ENCODE measurements at places on chromosomes 11 and 22.

- no peak for DNase-seq
Observed at GRCh38 chr22:19501897-19502447, 22.2 kb downstream of the CLDN5 start.

DNA sequence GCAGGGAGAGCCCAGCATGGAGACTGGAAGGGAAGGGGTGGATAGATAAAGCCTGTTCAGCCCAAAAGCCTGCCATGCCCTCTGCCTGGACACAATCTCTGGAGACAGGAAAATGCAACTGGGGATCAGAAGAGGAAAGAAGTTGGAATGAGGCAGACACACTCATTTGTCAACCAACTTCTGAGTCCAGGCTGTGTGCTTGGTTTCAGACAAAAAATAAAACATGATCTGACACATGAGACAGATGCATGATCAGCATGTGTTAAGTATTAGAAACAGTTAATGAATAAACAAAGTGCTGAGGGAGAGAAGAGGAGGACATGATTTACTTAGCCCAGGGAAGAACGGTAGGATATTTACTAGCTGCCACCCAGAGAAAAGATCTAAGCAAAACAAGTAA is 839 bp downstream of the LRRN4CL start:
- no peak for DNase-seq

- no peak for DNase-seq
Observed at GRCh38 chr11:8776209-8776608, 93.6 kb downstream of the RPL27A start.

GRCh38 chr22:37161443-37161842 is 11.7 kb upstream of the IL2RB start:
- peak; percentile 48 for DNase-seq

GRCh38 chr22:38086001-38086845 is 2.2 kb upstream of the SLC16A8 start:
- DNase-seq, result no peak

DNA sequence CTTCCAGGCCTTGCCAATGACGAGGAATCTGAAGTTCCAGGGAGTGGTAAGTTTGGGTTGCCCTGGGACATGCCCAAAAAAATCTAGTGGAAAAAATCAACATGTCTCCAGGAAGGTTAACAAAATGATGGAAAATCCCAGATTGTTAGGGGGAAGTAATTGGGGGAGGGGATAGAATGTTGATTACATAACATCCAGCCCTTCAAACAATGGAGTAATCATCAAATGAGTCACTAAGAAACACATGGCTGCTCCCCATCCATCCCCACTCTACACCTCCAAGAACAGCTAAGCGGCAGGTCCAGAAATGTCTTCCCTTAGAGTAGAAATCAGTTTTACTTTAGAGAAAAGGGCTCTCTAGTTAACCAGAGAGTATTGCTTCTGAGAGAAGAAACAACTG is 94.9 kb downstream of the ETS1 start:
- DNase-seq, result no peak

GRCh38 chr22:49961005-49961600 is 531 bp downstream of the PIM3 start:
- DNase-seq, result no peak

GRCh38 chr11:128365044-128365443 is 222.3 kb downstream of the ETS1 start:
- no peak for DNase-seq

GRCh38 chr11:86301742-86302091 is 323 bp upstream of the HIKESHI start:
- no peak for DNase-seq

- no peak for DNase-seq
Observed at GRCh38 chr22:25881210-25881755, 139.3 kb downstream of the MYO18B start.

DNA sequence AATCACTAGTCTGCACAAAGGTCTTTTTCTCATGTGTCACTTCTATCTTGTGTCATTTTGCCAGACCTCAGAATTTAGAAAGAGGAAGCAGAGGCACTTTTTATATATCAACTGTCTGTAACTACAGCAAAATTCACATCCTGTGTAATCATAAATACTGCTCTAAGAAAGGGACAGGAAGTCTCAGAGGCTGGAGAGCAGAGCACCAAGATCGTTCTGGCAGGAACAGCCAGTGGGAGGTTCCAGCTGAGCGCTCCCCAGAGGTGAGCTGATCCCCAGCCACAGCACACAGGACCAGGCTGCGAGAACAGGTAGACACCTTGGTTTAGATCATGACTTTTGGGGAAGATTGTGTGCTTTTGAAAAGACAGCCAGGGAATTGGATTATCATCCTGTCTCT is at the start of gene MS4A7:
Gene MS4A7, plus strand, starts transcription at position 179 of the 400 bp plus-strand sequence. CDS start 4,610 bp downstream, outside the sequence.
- no peak for DNase-seq

DNA sequence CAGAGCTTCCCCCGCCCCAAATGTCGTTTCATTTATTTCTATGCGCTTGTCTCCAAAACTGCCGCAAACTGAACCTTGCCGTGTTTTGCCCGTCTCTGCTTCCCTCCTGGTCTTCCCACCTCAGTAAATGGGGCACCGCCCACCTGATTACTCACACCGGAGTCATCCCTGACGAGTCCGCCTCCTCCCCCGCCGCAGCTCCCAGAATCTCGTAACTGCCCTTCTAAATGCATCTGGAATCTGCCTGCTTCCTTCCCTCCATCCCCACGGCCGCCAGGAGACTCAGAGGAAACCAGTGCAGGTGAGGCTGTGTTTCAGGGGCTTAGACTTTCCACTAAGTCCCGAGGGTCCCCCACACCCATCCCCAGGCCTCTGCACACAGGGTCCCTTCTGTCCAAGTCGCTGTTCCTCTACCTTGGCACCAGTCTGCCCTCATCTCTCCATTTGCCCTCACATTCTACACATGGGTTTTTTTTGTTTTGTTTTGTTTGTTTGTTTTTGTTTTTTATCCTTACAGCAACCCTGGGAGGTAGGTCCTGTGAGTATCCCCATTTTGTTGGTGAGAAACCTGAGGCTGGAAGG is 62.6 kb upstream of the PHF21B start:
- DNase-seq, result no peak

DNA sequence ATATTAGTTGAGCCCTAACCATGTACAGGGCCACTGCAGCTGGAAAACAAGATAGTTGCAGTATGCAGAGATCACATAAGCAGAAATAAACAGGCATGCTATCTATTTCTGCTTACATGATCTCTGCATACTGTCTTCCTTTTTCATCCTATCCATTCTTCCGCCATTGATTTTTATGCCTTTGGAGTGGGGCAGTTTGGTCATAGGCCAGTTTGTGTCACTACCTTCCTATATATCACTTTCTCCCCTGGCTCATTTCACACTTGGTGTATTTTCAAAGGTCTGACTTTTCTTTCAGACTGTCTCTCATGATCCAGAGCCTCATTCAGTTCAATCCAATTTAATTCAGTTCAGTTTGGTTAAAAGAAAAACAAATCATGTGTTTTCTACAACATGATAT is 829.6 kb downstream of the KCNA4 start:
- no peak for DNase-seq

DNA sequence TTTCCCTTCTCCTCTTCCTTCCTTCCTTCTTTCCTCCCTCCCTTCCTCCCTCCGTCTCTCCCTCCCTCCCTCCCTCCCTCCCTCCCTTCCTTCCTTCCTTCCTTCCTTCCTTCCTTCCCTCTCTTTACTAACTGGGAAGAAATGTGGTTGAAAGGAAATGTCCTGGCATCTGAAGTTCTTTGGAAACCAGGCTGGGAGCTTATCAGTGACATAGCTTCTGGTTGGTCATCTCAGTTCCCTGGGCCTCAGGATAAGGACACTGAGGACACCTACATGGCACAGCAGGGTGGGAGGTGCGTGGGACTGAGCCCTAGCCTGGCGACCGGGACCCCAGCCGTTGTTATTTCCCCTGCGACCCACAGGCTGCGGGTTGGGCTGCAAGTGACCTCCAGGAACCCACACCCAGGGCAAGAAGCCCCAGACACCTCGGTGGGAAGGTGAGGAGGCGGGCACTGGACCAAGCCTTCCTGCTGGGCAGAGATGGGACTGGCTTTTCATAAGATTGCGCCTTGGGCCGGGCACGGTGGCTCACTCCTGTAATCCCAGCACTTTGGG is 1486.5 kb downstream of the TBC1D22A start:
- DNase-seq, result no peak

DNA sequence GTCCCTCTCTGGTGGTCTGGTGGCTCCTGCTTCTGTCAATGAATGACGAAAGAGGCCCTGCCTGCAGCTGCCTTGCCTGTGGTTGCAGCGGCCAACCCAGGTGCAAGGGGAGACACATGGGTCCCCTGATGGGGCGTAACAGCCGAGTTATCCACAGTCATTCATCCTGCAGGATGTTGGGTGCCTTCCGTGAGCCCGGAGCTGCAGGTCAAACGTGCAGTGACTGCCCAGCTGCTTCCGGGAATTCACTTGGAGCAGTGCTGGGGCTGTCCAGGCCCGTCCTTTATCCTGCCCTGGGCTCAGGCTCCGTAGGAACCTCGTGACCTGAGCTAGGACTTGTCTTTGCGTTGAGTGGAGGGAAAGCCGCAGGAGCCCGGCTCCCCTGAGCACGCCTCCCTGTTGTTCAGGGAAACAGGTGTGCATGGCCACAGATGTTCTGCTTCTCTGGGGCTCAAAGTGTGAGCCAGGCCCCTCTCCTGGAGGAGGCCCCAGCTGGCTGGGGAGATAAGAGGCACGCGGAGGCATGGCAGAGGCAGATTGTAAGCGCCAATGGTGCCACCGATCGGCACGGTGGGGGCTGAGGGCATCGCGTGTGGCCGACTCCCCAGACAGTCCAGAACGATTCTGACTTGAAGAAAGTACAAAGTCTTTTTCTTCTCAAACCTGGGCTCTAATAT is 635.4 kb downstream of the BRD1 start:
- no peak for DNase-seq

GRCh38 chr11:35579557-35580396 is 38.5 kb upstream of the FJX1 start:
- DNase-seq, result no peak

DNA sequence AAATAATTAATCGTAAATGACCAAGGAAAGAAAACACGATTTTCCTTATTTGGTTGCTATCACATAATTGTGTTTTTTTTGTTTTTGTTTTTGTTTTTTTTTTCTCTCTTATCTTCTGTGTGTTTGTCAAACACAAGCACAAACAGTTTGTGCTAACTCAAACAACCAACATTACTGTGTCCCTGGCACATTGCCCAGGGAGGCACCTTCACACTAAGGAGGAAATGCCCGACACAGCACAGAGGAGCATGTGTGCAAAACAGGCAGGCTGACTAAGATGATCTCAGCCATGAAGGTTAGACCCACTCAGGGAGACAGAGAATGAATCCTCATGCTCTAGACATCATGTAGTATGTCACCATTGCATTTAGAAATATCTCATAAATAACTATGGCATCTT is 130.1 kb downstream of the SOX6 start:
- DNase-seq, result no peak

DNA sequence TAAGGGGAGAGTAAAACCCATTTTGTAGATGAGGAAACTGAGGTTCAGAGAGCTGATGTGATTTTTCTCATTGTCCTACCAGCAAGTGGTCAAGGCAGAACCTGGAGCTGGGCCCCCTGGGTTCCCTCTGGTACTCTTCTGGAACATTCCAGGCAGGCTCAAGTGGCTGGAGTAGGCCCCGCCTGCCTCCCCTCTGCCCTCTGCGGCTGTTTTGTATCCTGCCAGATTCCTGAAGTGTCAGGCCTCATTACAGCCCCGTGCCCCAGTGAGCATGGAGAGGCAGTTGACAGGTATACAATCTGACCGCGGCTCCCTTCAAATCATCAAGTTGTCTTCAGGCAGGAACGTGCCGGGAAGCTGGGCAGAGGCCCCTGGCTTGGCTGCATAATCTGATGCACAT is 94.6 kb upstream of the CD82 start:
- DNase-seq, result no peak

DNA sequence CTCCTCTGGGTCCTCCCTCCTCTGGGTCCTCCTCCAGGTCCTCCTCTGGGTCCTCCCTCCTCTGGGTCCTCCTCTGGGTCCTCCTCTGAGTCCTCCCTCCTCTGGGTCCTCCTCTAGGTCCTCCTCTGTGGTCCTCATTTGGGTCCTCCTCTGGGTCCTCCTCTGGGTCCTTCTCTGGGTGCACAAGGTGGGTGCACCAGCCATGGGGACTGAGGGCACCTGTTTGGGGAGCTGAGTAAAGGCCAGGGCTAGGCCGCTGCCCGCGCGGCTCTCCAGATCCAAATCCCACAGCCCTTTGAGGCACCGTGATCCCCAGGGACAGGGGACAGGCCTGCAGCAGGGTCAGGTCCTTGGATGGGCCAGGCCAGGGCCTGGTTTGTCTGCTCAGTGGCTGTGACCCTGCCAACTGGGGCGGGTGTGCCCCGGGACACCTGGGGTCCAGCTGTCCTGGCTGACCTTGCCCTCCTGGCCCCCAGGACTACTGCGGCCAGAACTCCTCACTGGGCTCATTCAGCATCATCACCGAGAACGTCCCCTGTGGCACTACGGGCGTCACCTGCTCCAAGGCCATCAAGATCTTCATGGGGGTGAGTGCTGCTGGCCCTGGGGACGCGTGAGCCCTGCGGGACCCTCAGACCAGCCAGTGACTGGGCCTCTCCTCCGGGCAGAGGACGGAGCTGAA is 12.7 kb downstream of the MUC2 start:
- DNase-seq, result no peak

- DNase-seq, result no peak
Observed at GRCh38 chr11:86255896-86256295, 11.3 kb downstream of the EED start.

DNA sequence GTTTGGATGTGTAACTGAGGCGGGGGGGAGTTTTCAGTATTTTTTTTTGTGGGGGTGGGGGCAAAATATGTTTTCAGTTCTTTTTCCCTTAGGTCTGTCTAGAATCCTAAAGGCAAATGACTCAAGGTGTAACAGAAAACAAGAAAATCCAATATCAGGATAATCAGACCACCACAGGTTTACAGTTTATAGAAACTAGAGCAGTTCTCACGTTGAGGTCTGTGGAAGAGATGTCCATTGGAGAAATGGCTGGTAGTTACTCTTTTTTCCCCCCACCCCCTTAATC is 2.3 kb downstream of the MALAT1 start:
- no peak for DNase-seq

DNA sequence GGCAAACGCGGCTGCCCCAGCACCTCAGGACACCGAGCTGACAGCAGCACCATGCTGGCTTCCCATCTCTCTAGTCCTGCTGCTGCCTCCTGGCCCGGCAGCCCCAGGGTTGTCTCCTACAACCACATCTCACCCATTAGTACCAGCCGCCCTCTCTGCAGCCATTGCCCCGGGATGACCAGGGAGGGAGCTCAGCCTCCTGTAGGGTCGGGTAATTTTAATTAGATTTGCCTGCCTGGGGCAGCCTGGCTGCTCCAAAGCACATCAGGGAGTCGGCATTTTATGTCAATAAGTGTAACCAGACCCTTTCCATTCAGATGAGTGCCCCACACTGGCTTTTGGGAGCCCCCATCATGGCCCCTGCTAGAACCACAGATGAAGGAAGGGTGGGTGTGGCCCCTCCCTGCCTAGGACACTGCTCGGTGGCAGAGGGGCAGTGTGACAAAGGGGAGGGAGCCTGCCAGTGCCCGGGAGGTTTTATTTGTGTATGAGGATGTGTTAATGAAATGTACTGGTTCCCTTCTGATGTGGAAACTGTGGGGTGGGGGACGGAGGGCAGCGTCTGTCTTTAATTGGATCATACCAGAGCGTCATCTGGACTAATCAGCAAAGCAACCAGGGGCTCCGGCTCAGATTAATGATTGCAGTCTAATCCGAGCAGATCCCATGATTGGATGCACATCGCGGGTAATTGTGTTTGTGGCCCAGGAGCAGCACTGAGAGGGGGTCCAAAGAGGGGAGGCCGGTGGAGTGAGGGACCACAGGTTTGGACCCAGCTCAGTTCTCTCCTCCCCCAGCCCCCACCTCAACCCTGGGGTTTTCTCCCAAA is 125.3 kb downstream of the FEZ1 start:
- no peak for DNase-seq

- DNase-seq, result no peak
Observed at GRCh38 chr11:57071829-57072228, 83.1 kb downstream of the OR5AK2 start.
